ENCODE measurements at places on chromosomes 7 and 10.

DNA sequence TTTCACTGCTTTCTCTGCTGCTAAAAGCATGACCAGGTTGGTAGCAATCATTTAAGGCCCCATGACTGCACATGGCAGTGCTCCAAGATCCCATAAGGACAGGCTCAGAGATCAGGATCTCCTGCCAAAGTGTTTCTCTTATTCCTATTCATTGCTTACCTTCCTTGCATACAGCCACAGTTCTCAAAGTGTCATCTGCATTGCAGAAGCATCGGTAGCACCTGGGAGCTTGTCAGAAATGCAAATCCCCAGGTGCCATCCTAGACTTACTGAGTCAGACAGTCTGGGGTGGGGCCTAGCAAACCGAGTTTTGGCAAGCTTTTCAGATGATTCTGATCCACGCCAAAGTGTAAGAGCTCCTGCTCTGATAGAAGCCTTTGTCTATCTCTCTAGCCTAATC, 489.0 kb upstream of the AUTS2 start:
- DNase-seq, result no peak

DNA sequence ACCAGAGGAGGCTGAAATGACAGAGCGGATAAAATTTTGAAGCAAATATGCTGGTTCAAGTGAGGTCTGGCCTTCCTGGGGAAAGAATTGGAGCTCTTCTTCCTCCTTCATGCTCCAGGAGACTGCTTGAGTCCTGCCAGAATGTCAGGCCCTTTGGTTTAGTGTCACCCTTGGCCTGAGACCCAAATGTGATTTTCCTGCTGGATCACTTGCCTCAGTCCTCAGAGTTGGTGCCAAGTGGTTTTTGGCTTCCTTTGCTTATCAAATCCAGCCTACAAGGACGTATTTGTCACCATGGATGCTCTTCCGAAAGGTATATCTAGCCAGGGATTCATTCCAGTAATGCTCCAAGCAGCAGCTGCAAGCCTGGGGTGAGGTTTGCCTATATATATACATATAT, 118.4 kb downstream of the PLPP4 start:
- DNase-seq, result no peak

- no peak for DNase-seq
These were observed 34.4 kb upstream of the DYNC1I1 start for GRCh38 chr7:95737828-95738505.

DNA sequence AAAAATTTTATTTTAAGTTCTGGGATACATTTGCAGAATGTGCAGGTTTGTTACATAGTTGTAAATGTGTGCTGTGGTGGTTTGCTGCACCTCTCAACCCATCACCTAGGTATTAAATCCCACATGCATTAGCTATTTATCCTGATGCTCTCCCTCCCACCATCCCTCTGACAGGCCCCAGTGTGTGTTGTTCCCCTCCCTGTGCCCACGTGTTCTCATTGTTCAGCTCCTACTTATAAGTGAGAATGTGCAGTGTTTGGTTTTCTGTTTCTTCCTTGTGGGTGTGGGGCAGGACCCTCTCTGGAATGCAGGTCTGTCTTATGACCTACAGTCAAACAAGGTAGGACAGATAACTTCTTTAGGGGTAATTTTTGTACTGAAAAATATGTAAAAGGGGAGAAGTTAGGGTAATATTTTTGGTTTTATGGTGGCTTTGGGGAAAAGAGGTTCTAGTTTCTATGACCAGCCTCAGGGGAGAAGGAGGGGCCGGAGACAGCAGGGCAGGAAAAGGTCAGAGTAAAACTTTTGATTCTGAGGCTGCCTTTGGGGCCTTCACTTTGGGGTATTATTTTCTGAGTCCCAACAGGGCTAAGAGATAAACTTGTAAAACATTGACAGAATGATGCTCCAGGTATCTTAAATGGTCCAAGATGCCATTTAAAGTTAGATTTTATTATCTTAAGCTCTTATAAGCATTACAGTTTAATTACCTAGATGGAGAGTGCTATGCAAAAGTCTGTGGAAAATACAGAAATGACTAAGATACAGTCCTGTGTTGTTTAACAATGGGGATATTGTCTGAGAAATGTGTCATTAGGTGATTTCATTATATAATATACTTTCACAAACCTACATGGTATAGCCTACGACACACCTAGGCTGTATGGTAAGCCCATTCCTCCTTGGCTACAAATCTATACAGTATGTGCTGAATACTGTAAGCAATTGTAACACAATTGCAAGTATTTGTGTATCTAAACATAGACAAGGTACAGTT, 354.8 kb downstream of the ABCA13 start:
- DNase-seq, result no peak

GRCh38 chr10:80465839-80466590, 11.9 kb downstream of the TSPAN14 start:
- DNase-seq, result no peak

DNA sequence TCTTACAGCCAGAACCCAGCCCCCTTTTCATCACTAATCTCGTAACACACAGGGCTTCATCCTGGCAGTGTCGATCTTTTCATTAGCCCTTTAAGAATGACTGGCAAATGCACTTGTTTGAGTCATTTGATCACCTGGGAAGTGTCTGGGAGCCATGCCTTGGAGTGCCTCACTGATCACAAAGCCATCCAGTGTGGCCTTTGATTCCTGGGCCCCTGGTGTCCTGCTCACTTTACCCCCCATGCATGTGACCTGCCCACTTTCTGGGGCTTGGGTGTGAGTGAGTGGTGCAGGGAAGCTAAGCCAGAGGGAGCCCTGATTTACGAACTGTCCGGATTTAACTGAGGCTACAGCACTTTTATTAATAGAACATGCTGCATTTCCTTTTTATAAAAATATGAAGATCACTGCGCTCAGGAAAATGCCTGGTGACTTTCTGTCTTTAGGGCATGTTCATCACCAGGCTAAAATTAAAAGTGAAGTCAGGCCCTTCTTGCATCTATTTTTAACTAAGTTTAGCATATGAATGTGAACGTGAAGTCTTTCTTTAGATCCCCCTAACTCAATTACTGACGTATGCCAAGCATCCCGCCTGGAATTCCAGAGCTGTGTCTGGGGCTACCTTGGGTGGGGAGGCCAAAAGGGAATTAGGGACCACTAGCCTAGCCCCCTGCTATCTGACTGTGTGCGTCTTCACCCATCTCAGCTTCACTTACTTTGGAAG, 23.6 kb downstream of the RBM20 start:
- no peak for DNase-seq

DNA sequence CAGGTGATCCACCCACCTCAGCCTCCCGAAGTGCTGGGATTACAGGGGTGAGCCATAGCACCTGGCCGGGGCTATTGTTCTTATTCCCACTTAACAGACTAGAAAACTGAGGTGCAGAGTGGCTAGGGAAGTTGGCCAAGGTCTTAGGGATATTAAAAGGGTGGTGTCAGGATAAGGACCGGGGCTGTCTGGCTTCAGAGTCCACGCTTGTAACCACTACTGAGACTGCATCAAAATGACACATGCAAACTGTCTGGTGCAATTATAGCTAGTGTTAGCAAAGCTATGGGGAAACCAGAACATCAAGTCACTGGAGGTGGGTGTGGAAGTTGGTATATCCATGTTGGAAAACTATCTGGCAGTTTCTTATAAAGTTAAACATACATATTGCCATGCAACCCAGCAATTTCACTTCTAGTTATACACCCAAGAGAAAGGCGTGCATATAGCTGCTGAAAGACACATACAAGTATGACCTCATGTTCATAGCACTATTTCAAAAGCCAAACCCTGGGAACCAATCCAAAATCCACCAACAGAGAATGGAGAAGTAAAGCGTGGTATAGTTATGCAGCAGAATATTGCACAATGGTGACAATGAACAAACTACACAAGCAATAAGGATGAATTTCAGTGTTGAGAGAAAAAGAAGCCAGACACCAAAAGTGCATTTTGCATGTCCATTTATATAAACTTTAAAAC, 33.9 kb upstream of the EEPD1 start:
- DNase-seq, result no peak

GRCh38 chr10:4770801-4771553, 55.0 kb upstream of the AKR1E2 start:
- no peak for DNase-seq

DNA sequence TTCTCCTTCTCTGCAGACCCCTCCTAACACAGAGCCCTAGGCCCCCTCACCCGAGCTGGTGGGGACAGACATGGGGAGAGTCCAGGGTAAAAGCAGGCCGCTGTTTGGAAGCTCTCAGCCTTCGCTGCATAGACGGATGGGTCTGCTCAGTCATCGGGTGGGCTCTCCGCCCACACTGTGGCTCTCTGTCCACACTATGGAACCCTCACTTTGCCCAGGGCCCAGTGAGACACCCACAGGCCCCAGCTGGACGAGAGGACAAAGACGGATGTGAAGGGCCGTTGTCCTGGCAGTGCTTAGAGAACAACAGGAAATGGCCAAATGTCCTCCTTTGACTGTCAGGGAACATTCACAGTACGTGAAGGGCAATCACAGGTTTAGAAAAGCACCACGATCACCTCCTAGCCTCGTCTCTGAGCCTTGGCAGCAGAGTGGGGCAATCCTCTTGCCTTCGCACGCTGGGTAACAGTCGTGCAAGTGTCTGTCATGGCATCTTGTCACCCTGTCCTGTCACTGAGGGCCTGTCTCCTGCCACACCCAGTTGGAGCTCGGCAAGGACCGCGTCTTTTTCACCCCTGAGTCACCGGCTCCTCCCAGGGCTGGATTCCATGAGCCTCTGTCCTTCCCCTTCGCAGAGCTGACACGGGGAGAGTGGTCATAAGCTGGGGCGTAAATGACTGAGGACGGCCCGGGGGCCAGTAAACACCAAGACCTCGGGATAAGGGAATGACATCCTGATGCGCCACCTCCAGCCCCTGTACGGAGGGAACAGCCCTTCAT, 80.6 kb downstream of the PRKAG2 start:
- DNase-seq, result no peak

DNA sequence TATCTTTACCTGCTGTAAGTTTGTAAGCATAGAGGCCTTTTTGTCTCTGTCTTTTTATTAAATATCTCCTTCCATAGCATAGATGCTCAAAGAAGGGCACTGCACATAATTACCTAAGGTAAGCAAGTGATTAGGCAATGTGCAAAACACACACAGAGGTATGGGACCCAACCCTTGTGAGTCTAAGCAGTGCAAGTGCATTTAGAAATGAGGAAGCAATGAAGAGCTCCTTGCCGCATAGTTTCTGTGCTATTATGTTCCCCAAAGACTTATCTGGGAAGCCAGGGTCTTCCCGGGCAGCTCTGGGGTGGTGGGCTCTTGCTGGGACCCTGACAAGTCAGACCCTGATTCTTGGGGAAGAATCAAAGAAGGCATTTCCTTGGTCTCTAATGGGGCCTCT, 13.5 kb upstream of the MGAM2 start:
- no peak for DNase-seq

DNA sequence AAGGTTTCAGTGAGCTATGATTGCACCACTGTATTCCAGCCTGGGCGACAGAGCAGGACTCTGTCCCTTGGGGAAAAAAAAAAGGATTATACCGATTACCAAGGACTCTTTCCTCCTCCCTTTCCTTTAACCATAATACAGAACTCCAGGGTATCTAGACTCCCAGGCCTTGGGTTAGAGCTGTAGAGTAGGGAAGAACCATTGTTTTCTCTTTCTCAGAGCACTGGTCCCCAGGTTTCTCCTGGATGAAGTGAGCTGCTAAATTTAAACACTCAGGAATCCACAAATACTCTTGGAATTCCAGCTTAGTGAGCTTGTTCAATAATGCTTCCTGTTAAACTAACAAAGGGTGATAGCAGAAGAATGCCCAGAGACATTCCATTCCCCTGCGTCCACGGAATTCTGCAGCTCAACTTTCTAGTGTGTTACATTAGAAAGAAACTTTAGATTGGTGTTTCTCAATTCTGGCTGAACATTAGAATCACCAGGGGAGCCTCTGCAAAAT, 14.6 kb upstream of the RPEL1 start:
- DNase-seq, result no peak

Measured in cortex of kidney (tissue), 1 donor.